NCI-H1417 treated with DMSO at 0.1 percent for 48 hours (cell line): ENCODE measurements at places on chromosomes 7 and 10.

DNA sequence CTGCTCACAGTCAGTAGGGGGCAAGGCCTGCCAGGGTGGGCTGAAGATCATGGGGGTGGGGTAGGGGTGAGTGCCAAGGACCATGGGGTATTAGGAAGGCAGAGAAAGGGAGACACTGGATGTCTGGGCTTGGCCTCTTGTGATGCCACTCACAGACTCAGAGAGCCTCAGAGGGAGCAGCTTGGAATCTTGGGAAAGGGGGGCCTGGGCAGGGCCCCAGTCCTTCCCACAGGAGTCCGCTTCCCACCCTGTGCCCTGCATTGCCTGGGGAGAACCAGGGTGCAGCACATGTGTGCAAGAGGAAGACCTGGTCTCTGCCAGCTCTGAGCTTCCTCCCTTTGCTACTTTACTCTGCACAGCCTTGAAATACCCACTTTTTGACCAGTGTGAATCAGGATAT, 4.3 kb downstream of the ADCY1 start:
- no peak for DNase-seq

- no peak for DNase-seq
Observed at GRCh38 chr10:31120392-31120791, 88.7 kb upstream of the ZNF438 start.

GRCh38 chr7:8285155-8285554, 23.2 kb upstream of the ICA1 start:
- no peak for DNase-seq

DNA sequence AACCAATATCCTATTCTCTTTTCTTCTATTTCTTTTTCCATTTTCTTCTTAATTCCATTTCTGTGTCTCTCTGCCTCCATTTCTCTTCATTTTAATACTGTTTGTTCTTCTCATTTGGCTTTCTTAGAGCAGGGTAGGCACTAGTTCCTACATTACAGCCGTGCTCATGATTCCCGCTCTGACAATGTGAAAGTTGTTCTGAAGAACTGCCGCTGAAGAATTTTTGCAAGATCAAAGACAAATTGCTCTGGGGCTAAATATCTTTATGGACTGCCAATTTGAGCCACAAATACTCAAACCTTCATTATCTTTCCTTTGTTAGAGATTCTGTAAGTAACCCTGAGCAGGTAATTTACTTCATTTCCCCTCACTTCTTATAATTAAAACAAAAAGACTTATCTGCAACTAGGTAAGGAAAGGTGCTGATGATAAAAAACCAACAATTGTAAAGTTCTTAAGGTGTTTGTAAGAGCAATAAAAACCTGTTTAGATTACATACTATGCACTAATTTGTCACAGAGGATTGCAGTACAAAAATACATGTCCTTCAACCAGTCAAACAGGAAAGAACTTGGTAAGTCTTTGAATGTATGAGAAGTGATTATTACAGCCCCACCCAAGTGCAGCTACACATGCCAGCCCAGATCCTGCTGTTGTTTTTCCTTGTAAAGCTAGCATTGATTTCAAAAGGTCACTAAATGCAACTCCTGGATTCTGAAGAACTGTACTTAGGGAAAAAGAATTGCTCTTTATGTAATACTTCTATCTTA, 127.5 kb downstream of the COL28A1 start:
- DNase-seq = no peak

DNA sequence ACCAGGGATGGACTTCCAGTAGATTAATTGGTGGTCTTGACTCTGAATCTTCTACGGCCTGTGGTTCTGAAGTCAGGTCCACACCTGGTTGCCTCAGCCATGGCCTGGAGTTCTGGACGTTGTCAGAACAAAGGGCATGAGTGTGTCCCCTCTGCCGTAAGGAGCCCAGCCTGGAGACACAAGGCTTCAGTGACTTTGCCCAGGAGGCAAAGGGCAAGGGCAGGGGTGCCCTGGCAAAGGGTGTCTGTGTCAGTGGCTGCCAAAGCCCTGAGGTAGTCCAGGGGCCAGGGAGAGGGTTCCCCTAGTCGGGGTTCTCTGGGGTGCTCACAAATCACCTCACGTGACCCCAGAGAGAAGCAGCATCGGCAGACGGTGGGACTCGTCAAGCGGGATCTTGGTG, 273.2 kb upstream of the ZNF32 start:
- no peak for DNase-seq

DNA sequence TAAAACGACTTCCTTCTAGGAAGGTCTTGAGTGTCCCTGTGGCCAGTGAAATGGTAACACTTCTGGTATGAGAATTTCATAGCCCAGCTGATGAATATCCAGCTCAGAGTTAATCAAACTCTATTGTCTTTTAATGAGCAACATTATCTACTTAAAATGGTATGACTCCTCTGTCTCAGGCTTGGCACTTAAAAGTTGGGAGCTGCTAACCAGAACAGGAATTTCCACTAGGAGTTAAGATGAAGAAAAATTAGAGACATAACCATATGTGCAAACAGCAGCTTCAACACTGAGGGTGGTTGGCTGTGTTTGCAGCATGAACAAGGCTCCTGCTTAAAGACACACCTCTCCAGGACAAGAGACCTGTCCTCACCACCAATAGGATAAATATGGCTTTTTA, 46.8 kb downstream of the CH25H start:
- DNase-seq = no peak

DNA sequence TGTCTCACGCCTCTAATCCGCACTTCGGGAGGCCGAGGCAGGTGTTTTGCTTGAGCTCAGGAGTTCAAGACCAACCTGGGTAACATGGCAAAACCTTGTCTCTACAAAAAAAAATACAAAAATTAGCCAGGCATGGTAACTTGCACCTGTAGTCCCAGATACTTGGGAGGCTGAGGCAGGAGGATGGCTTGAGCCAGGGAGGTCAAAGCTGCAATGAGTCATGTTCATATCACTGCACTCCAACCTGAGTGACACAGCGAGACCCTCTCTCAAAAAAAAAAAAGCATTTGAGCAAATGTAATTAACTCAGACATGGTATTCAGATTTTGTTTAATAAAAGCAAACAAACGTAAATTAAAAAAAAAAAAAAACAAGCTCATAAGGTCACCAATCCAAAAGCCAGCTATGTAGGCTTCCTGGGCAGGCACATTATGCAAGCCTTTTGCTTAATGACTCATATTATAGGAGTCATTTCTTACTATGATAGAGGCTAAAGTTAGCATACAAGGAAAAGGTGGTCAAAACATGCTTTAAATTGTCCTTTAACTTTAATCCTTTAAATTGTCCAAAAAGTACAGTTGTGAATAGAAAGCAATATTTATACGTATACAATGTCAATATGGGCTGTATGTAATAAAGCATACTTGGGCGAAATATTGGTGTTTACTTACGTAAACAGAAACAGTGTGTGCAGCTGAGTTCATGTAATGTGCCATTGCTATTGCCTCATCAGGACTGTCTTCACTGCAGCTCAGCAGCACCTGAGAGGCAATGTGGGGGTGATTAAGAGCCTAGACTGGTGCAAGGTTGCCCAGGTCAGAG, 13.0 kb downstream of the AKR1D1 start:
- DNase-seq = no peak

DNA sequence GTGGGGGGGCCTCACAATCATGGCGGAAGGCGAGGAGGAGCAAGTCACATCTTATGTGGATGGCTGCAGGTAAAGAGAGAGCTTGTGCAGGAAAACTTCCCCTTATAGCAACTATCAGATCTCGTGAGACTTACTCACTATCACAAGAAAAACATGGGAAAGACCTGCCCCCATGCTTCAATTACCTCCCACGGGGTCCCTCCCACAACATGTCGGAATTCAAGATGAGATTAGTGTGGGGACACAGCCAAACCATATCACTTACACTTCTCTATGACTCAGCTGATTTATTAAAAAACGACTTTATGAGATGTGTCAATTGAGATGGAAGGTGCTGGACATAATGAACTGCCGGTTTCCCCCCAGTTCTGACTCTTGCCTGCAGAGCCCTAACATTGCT, 23.8 kb upstream of the CHN2 start:
- no peak for DNase-seq
